ENCODE measurements at places on chromosomes 4 and X.

- no peak for DNase-seq
Observed at GRCh38 chr4:87807402-87807801, 8.0 kb downstream of the IBSP start.

DNA sequence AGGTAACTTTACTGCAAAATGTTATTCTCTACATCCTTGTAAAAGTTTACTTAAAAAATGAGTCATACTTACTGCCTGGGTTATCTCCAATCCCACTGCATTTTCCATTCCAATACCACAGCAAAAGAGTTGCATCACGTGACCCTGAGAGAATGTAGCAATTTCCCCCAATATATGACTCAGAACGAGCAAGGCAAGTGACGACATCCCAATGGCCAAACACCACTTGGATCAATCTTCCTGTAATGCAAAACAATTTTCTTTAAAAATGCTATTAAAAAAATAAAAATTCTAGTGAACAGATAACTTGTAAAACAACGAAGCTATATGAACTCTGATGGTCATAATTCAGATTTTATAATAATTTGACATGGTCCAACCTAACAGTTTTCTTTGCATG is 224.3 kb downstream of the DCLK2 start:
- no peak for DNase-seq

- DNase-seq, result no peak
Observed at GRCh38 chrX:49226946-49227345, 6.2 kb downstream of the CACNA1F start.

DNA sequence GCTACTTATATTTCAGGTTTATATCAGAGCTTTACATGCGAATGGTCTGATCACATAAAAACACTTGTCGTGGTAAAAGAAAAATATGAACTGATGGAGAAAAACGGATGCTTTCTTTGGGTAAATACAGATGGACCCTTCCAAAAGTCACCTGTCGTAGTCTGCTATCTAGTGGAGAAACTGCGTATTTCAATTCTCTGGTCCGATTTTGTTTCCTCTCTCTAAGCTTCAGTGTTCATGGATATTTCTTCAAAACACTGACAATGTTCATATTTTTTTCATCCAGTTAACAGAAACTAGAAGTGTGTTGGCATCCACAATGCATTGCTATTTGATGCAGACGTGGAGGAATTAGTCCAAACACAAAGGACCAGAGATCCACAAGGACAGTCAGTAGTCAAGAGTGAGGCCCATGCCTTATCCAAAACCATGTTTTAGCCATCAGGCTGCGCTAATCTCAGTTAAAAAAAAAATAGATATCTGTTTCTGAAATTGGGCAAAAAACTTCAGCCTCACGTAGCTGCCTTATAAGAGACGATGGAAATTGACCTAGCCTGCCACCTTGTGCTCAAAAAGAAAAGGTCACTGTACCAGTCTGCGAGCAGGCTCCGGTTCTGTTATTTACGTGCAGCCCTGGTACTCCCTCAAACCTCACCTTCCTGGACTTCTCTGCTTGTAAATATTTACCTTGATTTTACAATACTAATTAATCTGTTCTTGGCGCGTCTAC is 16.0 kb downstream of the MEPE start:
- peak; percentile 12 for DNase-seq

DNA sequence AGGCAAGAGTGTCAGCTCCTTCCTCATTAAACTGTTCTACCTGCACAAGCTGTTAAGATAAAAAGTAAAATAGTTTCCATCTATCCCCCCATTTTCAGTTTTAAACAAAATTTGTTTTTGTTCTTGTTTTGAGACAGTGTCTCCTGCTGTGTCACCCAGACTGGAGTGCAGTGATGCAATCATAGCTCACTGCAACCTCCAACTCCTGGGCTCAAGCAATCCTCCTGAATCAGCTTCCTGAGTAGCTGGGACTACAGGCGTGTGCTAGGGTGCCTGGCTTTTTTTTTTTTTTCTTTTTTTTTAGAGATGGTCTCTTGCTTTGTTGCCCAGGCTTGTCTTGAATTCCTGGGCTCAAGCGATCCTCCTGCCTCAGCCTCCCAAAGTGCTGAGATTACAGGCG is 105.4 kb downstream of the HS6ST2 start:
- no peak for DNase-seq

GRCh38 chr4:74623041-74623440 is 171.3 kb downstream of the BTC start:
- DNase-seq, result no peak

DNA sequence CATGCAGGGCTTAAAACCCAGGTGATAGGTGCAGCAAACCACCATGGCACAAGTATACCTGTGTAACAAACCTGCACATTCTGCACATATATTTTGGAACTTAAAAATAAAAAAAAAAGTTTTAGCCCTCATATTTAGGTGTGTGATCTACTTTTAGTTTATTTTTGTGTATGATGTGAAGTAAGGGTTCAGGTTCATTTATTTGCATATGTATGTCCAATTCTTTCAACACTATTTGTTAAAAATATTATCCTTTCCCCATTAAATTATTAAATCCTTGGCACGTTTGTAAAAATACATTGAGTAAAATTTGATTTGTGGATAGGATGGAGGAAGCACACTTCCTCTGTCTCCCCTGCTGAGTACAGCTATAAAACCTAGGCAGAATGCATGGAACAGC is 12.9 kb downstream of the RAB39B start:
- DNase-seq, result no peak

DNA sequence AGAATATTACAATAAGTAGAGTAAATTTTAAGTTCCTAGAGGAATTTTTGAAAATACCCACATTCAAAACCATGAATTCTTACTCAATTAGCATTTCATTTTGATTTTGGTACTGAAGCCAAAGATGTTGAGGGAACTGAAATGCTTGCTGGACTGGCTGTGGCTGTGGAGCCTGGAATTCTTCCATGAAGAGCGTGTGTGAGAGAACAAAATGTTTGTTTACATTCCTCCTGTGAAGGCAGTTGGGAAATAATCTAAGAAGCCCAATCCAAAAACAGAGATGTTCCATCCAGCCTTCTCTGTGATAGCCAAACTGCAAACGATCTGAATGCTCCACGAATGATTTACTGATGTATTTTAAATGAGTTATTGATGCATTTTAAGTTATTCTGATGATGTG is 3.8 kb upstream of the ADH1B start:
- DNase-seq, result no peak

DNA sequence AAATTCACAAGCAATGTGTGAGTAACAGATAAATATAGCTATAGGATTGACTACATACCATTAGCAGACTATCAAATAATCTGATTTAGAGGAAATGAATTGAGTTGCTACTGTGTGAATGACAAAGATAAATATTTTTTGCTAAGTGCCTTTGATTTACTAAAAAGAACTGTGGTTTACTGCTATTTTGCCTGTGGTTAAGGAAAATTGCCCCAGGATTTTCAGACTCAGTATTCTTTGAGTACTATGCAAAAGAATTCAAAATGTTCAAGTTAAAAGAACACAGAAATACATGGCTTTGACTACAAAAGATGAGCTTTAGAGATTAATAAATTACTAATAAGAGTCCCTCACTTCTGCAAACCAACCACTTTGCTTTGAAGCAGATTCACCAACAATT is 853.8 kb downstream of the ADGRL3 start:
- no peak for DNase-seq

GRCh38 chr4:11436084-11436483 is 7.4 kb upstream of the HS3ST1 start:
- no peak for DNase-seq

DNA sequence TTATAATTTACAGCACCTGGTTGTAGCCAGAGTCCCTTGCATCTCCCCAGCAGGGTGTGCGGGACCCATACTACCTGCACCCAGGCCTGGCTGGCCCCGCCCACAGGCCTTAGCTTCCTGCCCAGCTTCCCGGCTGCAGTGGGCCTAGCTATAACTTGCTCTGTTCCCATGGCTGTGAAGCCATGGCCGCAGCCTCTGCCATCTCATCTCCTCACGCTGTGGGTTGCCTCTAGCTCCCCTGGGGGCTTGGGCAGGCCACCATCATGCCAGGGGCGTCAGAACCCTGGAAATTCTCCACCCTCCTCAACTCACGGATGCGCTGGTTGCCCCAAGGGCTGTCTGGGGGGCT is 26.1 kb upstream of the SORBS2 start:
- no peak for DNase-seq

DNA sequence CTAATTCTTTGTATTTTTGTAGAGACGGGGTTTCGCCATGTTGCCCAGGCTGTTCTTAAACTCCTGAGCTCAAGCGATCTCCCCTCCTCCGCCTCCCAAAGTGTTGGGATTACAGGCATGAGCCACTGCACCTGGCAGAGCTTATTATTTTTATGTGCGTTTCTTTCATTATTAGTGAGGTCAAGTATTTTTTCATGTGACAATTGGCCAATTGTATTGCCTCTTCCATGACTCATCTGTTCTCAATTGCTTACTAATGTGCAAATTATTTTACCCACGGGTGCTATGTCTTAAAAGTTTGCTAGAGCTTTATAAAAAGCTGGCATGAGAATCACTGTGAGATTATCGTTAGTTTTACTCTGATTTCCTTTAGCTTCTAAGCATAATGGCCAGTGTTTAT is 13.0 kb upstream of the ARX start:
- no peak for DNase-seq

- no peak for DNase-seq
Observed at GRCh38 chr4:71537551-71538065, 198.8 kb downstream of the SLC4A4 start.

DNA sequence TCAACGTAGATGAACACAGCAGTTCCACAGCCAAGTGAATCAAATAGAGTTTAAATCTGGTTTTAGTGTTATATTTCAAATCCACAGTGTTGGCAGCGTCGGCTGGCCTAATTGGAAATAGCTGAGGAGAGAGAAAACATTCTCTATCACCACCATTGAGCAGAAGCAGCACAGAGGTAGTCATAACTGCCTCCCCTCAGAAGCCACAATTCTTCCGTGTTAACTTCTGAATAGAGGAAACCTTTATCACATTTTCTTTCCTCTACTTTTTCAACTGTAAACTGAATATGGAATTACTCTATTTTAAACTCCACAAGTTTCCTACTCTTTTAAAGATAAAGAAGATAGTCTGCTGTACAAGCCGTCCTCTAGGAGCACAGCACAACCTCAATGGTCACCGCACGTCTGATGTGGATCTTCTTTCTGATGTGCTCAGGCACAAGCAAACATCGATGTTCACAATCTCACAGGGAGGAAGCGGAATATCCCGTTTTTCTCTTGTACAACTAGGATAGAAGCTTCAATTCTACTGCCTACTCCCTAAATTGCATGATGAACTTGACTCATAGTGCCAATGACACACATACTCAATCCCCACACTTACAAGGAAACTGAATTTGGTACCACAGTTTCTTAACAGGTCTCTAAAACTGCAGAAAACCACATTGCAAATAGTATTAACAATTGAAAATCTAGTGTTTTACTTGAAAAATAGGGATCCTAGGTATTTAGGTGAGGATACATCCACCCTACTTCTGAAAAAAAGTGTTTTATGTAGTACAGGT is 217.8 kb upstream of the ETNPPL start:
- no peak for DNase-seq

GRCh38 chrX:141405853-141406492 is 163.7 kb upstream of the SPANXC start:
- no peak for DNase-seq

DNA sequence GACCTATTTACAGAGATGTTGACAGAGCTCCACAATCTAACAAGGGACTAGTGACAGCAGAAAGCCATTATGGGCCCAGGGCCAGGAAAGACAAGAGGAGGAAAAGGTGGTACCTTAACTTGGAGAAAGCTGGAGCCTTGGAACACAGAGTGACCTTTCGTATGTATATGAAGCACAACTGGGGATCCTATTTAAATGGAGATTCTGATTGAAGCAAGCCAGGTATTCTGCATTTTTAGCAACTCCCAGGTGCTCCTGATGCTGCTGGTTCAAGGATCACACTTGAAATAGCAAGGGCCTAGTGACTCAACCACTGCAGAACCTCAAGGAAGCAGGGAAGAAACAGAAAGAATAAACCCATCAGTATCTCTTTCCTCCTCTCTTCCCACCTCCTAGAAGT is 99.4 kb downstream of the TMEM47 start:
- no peak for DNase-seq

DNA sequence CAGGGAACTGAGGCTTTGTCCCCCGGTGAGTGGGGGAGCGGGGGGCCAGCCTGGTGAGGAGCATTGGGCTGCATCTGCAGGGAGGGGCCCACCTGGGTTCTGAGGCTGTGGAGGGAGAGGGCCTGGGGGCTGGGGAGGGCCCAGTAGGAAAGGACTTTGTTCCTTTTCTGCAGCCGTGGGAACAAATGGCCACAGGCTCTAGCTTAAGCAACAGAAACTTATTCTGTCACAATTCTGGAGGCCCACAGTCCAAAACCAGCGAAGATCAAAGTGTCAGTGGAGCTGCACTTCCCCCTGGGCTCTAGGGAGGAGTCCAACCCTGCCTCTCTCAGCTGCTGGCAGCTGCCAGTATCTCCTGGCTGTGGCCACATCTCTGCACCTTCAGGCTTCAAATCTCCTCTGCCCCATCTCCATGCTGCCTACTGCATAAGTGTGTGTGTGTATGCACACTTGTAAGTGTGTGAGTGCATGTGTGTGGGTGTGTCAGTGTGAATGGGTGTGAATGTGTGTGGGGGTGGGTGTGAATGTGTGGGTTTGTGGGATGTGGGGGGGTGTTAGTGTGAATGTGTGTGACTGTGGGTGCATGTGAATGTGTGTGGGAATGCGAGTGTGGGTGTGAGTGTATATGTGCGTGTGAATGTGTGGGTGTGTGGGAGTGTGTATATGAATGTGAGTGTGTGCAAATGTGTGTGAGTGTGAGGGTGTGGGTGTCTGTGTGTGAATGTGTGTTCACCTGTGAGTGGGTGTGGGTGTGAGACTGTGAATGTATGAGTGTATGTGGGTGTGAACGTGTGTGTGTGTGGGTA is 204.5 kb upstream of the PSAPL1 start:
- no peak for DNase-seq

DNA sequence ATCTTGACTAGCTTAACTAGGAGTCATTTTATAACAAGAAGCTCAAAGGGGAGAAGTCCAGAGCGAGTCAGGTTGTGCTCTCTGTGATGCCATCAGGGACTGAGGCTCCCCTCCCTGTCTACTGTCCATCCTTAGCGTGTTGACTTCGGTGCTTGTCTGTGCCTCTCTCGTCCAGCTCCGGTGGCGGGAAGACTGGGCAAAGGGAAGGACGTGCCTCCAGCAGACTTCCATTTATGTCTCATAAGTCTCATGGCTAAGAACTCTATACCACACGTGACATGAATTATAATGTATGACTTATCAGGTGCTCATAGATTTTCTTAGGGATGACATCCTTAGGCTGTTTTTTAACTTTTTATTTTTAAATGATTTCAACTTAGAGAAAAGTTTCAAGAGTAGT is 92.6 kb upstream of the TLR2 start:
- no peak for DNase-seq

GRCh38 chrX:24485323-24485722 is 20.2 kb downstream of the PDK3 start:
- DNase-seq, result no peak

DNA sequence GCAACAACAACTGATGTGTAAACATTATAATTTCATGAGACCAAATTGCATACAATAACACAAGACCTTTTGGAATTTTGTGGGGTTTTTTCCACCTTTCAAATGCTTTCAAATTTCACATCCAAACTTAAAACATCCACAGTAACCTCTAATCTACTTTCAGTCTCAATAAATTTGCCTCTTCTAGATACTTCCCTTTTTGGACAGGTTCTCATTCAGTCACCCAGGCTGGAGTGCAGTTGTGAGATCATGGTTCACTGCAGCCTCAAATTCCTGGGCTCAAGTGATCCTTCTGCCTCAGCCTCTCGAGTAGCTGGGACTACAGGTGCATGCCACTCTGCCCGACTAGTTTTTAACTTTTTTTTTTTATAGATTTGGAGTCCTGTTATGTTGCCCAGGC is 556.6 kb downstream of the NLGN4X start:
- DNase-seq, result no peak
